ENCODE measurements at places on chromosomes 11 and 22.

DNA sequence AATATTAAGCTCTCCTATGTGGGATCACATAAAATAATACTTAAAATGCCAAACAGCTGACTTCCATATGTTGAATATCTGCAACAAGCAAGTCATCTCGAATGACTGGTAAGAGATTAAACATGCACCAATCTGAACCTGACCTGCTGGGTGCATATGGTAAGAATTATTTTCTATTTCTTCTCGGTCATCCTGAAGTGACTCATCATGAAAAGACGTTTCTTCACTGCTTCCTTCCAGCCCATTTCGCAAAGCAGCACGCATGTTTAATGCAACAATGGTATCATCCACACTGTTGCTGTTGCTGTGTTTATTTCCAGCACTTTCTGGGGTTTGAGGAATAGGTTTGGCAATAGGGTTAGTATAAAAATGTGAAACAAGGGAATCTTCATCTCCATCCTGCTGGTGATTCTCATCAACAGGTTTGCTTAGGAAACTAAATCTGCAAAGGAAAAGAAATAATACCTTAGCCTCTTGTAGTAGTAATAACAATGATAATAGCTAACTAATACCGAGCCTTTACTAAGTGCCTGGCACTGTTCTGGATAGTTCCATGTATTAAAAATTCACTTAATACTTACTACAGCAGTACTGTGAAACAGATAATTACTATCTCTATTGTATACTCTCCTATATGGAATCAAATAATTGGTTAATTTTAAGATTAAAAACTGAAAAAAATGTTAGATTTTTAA is 52.0 kb upstream of the CHRNA10 start:
- DNase-seq = no peak

DNA sequence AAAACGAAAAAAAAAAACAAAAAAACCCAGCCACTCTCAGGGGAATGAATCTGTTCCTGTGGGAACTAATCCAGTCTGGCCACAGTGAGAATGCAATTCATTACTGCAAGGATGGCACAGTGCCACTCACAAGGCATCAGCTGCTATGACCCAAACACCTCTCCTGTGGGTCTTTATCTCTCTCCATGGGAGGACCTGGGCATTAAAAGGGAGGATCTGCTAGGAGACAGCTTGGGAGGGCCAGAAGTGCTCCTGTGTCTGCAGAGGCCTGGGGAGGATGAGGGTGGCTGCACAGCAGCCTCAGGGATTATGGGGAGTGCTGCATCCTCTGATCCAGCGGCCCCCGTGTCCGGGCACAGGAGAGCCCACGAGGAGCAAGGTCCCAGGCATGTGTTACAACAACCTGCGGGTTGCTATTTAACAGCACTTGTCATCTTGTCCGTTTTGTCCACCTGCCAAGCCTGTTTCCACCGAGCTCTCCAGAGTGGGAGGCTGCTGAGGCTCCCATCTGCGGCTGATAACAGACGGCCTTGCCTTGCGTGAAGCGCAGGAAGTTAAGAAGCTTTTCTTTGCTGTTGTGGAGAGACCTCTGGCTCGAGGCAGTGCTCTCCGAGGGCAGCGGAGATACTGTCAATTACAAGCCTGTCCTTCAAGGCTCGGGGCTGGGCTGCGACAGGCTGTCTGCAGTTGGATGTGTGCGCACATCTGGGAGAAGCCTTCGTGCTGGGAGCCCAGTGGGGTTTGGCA is 97.7 kb downstream of the NXPE2 start:
- DNase-seq = no peak

DNA sequence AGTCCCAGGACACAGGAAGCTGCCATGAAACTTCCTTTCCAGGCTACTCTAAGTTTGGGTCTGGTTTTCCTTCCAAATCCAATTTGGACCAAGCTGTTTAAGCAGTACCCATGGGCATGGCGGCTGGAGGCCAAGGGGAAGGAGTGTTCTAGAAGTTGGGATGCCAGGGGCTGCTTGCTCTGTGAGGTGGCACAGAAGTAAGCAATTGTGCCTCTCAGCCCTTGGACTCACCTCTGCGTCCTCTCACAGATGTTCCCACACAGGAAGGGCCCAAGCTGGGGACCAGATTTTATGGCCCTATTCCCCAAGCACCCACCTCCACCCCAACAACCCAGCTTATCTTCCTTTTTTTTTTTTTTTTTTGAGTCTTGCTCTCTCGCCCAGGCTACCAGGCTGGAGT is 3.5 kb upstream of the DGAT2 start:
- no peak for DNase-seq

DNA sequence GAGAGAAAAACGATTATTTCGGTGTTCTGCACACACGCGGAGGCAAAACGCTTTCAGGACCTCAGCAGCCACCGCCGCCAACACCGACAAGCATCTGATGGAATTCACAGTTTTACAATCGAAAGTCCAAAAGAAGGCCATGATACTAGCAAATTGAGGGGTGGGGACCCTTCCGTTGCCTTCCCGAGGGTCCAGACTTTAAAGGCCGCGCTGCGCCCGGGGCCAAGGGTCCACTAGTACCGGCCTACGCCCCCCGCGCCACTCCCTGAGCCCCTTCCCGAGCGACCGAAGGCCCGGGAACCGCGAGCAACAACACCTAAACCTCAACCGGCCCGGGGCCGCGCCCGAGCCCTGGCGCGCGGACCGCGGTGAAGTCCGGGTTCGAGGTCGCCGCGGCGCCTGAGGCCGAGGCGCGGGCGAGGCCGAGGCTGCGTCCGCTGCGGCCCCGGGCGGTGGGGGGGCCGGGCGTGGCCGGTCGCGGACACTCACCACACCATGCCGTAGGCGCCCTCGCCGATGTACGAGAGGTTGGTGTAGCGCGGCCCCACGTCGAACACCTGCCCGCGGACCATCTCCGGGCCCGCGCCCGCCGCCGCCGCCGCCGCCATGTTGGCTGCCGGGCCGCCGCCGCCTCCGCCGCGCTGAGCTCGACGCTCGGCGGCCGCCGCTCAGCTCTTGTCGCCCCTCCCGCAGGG is 465 bp downstream of the MAPK1 start:
- peak; percentile 44 for DNase-seq

DNA sequence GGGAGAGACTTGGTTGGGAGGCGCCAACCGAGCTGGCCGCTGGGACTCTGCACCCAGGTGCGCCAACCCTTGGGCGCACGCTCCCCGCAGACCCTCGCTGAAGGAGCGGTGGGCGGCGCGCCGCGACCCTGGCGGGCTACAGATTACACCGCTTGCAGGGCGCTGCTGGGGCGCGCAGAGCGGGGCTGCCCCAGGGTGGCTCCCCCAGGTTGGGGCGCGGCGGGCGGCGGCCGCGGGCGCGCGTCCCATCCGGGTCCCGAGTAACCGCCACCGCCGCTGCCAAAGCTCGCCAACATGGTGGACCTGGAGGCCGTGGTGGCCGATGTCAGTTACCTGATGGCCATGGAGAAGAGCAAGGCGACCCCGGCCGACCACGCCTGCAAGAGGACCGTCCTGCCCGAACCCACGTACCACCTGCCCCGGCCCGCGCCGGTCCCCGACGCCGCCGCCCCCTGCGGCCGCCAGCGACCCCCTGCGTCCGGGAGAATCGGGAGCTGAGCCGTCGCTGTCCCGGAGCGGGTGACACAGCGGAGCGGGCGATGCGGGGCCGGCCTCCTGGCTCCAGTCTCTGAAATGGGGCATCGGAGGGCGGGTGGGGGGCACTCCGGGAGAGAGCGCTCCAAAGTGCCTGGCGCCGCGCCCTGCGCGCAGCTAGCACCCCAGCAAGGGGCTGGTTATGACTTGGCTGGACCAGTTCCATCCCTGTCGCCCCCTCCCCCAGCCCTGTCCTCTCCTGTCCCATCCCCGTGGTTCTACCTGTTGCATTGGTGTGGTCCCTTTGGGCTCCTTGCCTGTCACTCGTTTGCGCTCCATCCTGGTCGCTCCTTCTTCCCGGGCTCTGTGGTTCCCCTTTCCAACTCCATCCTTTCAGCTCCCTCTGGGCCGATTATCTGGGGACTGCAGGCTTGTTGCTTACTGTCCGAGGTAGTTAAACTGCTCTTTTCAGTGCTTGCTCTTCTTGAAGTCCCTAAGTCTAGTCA is 143.3 kb upstream of the GRK3 start:
- no peak for DNase-seq

DNA sequence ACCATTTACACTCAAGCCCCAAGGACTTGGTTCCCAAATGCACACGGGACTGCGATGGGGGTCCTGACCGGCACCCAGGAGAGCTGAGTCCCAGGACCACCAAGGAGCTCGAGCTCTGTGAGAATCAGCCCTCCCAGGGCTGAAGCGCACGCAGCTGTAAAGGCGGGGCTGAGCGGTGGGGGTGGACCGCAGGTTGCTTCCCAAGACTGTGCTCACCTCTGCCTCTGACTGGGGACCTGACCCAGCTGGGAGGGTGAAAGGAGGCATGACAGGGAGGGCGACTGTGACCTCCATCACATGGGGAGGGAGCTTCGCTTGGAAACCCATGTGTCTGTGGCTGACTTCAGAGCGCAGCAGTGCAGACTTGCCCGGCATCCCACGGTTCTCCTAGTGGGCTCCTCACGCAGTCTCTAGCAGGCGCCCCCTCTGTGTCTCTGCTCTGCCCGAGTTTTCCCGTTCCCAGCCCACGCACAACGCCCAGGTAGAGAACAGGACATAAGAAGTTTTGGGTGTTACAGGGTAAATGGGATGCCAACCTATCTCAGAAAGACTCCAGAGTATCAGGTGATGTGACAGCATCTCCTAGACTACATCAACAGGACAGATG is 15.4 kb upstream of the NAP1L4 start:
- DNase-seq = no peak

DNA sequence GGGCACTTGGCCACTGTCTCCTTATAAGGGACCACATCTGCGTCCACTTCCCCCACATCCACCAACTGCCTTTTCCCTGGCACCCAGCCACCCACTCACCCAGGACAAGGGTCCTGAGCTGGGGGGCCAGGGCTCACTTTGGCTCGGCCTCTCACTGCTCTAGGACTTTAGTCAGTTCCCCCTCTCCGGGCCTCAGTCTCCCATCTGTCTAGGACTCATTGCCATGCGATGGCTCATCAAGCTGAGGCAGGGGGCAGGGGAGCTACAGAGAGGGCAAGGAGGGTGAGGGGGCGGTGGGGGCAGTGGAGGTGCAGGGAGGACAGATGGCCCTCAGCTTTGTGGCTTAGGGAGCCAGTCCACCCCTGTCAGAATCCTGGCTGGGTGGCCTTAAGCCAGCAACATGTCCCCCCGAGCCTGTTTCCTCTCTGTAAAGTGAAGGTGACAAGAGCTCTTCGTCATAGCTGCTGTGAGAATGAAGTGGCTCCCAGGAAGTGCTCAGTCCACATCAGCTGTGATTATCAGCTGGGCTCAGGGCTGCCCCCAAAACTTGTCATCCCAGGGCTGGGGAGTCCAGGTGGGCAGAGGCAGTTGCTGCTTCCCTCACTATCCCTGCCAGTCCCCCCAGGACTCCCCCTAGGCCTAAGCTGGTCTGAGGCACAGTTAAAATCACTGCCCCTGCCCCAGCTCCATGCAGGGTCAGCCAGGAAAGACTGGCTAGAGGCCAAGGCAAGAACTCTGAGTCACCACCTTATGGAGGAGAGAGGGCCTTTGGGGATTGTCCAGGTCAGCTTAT is 14.9 kb downstream of the RAC2 start:
- peak; percentile 58 for DNase-seq

DNA sequence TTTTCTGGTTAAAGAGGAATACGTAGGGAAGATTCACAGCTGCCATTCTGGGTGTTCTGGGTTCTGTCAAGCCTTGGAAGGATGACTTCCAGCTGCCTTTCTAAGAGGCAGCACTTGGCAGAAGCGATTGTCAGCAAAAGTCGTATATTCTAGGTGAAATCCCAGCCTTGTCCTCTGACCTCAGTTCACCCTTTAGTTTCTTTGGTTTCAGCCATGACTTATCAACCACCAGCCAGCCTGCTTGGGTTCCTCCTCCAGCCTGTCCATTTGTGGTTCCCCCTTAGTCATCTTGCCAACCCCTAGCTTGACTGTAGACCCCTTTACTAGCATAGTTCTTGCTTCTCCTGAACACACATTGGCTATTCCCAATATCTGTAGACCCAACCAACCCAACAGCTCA is 102.3 kb upstream of the CD44 start:
- no peak for DNase-seq

- no peak for DNase-seq
Observed at GRCh38 chr11:59191890-59192289, 20.0 kb downstream of the DTX4 start.

DNA sequence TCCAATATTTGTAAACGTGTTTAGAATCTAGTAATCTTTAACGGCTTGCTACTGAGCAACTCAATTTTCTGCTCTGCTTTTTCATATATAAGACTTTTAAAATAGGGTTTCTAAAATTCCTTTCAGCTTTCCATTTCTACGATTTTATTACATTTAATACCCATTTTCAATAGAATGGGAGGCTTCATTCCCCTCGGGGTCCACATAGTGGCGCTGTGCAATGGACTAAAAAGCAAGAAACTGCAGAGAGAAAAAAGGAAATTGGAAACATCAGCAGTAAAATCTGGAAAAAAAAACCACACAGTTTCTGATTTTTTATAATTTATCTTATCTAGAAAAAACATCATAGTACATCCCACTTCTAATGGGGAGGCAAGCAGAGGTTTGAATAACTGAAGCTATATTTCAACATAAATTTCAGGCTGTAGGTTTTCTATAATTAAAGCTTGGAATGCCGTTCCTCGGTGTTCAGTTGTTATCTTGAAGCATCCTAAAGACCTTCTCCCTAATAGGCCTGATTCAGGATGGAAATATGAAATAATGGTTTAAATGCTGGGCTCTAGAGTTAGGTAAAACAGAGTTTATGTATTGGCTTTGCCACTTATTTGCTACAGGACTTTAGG is 18.7 kb upstream of the JHY start:
- DNase-seq = peak; percentile 68

- no peak for DNase-seq
Observed at GRCh38 chr11:67356387-67356863, 3.1 kb upstream of the POLD4 start.

- no peak for DNase-seq
Observed at GRCh38 chr11:118581057-118581456, 8.8 kb downstream of the ARCN1 start.

DNA sequence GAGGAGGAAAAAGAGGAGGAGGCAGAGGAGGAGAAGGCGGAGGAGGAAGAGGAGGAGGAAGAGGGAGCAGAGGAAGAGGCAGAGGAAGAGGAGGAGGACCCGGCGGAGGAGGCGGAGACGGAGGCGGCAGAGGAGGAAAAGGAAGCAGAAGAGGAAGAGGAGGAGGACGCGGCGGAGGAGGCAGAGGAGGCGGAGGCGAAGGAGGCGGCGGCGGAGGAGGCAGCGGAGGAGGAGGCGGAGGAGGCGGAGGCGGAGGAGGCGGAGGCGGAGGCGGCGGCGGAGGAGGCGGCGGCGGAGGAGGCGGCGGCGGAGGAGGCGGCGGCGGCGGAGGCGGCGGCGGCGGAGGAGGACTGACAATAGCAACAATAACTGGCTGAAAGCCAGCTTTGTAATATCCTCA is 616.6 kb downstream of the TBC1D22A start:
- DNase-seq = no peak

- no peak for DNase-seq
Observed at GRCh38 chr11:17839450-17839849, 104.9 kb downstream of the KCNC1 start.

GRCh38 chr11:34165121-34165520 is 59.7 kb downstream of the NAT10 start:
- DNase-seq = no peak

GRCh38 chr11:64501500-64502427 is 89.3 kb upstream of the SLC22A12 start:
- no peak for DNase-seq

- DNase-seq = no peak
Observed at GRCh38 chr11:78810559-78811009, 235.9 kb upstream of the NARS2 start.

- no peak for DNase-seq
Observed at GRCh38 chr11:2325123-2325522, 23.3 kb downstream of the TSPAN32 start.

All from stimulated activated CD4-positive, alpha-beta T cell treated with anti-CD3 and anti-CD28 coated beads, Interleukin-15, amount 100 ng/mL, for 24 hours (primary cell).